Body of pancreas (tissue), 4 donors: ENCODE measurements at places on chromosomes 16 and 17. TPM values are rescaled to one million over a fixed set of nuclear protein-coding genes. Genes with fewer than 3 reads are reported as not detected.

- H3K4me1 ChIP-seq: peaks cover 55% of the 10 kb centered on the region
- H3K27ac ChIP-seq: peak overlapping the region; percentile 49
- no peak overlapping the region for H3K4me3 ChIP-seq
- H3K36me3 ChIP-seq: no peaks in the 10 kb centered on the region
- peak; percentile 57 for DNase-seq
- H3K27me3 ChIP-seq: no peaks in the 10 kb centered on the region
Observed at GRCh38 chr17:17119106-17119505, 76.8 kb downstream of the MPRIP start.

GRCh38 chr17:19486351-19487023 lies 47.2 kb upstream of the SLC47A1 start:
- no peaks in the 10 kb centered on the region for H3K36me3 ChIP-seq
- H3K27me3 ChIP-seq: no peaks in the 10 kb centered on the region
- H3K4me3 ChIP-seq: no peak overlapping the region
- no peaks in the 10 kb centered on the region for H3K4me1 ChIP-seq
- no peak for DNase-seq
- H3K27ac ChIP-seq: no peak overlapping the region

DNA sequence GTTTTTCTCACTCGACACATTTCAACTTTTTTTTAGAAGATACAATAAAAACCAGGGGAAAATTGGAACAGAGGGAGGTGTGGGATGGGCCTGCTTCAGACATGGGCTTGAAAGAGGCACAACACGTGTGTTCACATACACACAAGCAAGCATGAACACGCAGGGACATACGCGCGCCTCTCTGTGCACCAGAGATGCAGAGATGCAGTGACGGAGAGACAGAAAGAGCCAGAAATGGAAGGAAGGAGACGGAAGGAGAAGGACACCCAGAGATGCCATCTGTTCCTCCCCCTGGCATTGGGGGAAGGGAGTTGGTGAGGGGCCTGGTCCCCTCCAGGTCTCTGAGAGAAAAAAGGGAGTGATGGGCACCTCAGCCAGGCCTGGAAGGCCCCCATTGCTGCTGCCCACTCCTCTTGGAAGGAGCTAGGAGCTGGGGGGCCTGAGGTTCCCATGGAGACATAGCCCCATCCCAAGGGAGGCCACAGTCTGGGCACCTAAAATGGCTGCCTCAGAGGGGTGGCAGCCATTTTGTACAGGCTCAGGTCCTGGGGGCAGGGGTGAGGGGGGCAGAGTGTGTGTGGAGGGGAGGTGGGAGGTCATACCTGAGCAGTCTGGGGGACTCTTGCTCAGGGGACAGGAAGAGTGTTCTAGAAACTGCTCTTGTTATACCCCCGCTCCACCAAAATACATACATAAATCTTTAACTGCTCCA lies 3.8 kb upstream of the NEUROD2 start:
- H3K27ac ChIP-seq: no peak overlapping the region
- no peaks in the 10 kb centered on the region for H3K36me3 ChIP-seq
- DNase-seq: no peak
- peaks cover 9% of the 10 kb centered on the region for H3K4me1 ChIP-seq
- H3K27me3 ChIP-seq: no peaks in the 10 kb centered on the region

GRCh38 chr16:46882940-46883307 lies 1.2 kb upstream of the GPT2 start:
- no peaks in the 10 kb centered on the region for H3K36me3 ChIP-seq
- peak overlapping the region; percentile 89 for H3K27ac ChIP-seq
- no peak for DNase-seq
- no peaks in the 10 kb centered on the region for H3K27me3 ChIP-seq
- H3K4me1 ChIP-seq: peaks cover 58% of the 10 kb centered on the region

GRCh38 chr17:61659437-61659836 lies 68.4 kb upstream of the NACA2 start:
- no peaks in the 10 kb centered on the region for H3K36me3 ChIP-seq
- no peak for DNase-seq
- H3K27me3 ChIP-seq: no peaks in the 10 kb centered on the region
- no peak overlapping the region for H3K27ac ChIP-seq
- no peak overlapping the region for H3K4me3 ChIP-seq

- no peaks in the 10 kb centered on the region for H3K36me3 ChIP-seq
- no peak overlapping the region for H3K27ac ChIP-seq
- no peak overlapping the region for H3K4me3 ChIP-seq
Observed at GRCh38 chr17:39134878-39135277, 16.6 kb downstream of the PLXDC1 start.

Gene CYGB
- 9.6 TPM for total RNA-seq

Gene CSH1
- not detected for total RNA-seq

DNA sequence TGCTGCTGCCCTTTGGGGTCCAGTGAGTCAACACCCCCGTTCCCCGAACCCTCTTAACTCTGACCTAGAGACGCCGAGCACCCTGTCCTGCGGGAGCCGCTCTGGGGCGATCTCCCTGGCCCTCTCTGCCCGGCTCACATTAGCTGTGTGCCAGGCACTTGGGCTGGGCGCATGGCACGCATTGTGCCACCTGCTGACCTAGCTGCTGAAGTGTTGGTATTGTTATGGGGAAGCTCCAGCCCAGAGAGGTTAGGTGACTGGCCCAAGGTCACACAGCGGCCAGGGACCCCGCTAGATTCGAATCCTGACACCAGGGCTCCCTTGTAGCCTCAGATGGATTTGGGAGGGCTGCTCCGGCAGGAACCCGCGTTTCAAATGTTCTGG lies 1.1 kb downstream of the HSD17B1 start:
- DNase-seq: peak; percentile 31
- peaks cover 31% of the 10 kb centered on the region for H3K4me1 ChIP-seq
- peak overlapping the region; percentile 53 for H3K4me3 ChIP-seq
- H3K36me3 ChIP-seq: no peaks in the 10 kb centered on the region
- no peaks in the 10 kb centered on the region for H3K27me3 ChIP-seq

Gene KRTAP4-4
- not detected for total RNA-seq

GRCh38 chr17:64780096-64781013 lies 118.2 kb upstream of the SMURF2 start:
- H3K27me3 ChIP-seq: peaks cover 10% of the 10 kb centered on the region
- H3K27ac ChIP-seq: peak overlapping the region; percentile 30
- peak overlapping the region; percentile 9 for H3K4me3 ChIP-seq

- peaks cover 3% of the 10 kb centered on the region for H3K4me1 ChIP-seq
- no peak overlapping the region for H3K27ac ChIP-seq
- no peak overlapping the region for H3K4me3 ChIP-seq
- no peaks in the 10 kb centered on the region for H3K27me3 ChIP-seq
- DNase-seq: no peak
Observed at GRCh38 chr16:55828680-55829079, 4.2 kb downstream of the CES1 start.

Gene NEUROD2
- total RNA-seq: not detected

GRCh38 chr16:49503256-49504022 lies 129.8 kb downstream of the C16orf78 start:
- no peak overlapping the region for H3K27ac ChIP-seq
- H3K4me3 ChIP-seq: no peak overlapping the region
- no peaks in the 10 kb centered on the region for H3K4me1 ChIP-seq
- no peak for DNase-seq
- H3K36me3 ChIP-seq: no peaks in the 10 kb centered on the region
- H3K27me3 ChIP-seq: no peaks in the 10 kb centered on the region

DNA sequence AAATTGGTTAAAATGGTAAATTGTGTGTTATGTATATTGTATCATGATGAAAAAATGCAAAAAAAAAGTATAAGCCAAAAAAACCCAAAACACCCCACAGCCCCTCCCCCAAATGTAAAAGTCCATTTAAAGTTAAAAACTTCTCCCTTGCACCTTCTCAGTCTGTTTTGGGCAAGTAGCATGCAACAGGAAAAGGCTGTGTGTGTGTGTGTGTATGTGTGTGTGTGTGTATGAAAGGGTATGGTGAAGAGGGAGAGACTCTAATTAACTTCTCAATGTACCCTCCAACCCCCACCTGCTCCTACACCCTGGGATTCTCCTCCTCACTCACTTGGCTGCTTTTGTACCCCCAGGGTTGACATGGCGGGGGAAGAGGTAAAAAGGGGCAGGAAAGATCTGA lies 9.2 kb upstream of the GGT6 start:
- H3K4me3 ChIP-seq: no peak overlapping the region
- no peaks in the 10 kb centered on the region for H3K27me3 ChIP-seq
- no peak for DNase-seq
- no peak overlapping the region for H3K27ac ChIP-seq

GRCh38 chr16:23269248-23269953 lies 32.7 kb upstream of the SCNN1B start:
- no peak overlapping the region for H3K27ac ChIP-seq
- no peaks in the 10 kb centered on the region for H3K4me1 ChIP-seq
- H3K4me3 ChIP-seq: no peak overlapping the region
- H3K36me3 ChIP-seq: no peaks in the 10 kb centered on the region
- no peak for DNase-seq

DNA sequence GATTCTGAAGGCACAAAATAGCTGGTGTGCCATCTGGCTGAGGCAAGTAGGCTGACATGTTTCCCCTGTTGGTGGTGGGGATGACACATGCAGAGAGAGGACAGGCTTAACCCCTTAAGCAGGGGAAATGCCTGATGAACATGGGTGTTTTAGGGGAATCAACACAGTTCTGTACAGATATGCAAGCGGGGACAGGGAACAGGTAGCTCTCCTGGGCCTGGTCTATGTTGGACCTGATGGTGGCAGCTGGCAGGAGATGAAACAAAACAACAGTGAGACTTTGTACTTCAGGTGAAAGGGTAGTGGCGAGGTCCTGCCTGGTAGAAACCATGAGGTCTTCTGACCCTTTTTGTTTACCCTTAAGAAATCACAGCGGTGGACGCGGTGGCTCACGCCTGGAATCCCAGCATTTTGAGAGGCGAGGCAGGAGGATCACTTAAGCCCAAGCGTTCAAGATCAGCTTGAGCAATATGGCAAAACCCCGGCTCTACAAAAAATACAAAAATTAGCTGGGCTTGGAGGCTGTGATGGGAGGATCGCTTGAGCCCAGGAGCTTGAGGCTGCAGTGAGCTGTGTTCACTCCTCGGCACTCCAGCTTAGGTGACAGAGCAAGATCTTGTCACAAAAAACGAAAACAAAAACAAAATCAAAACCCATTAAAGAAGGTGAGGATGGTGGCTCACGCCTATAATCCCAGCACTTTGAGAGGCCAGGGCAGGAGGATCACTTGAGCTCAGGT lies 10.5 kb downstream of the OR1F1 start:
- no peaks in the 10 kb centered on the region for H3K36me3 ChIP-seq
- H3K27me3 ChIP-seq: no peaks in the 10 kb centered on the region
- DNase-seq: no peak
- no peak overlapping the region for H3K27ac ChIP-seq

- DNase-seq: no peak
Observed at GRCh38 chr16:51508490-51509212, 357.6 kb upstream of the SALL1 start.

DNA sequence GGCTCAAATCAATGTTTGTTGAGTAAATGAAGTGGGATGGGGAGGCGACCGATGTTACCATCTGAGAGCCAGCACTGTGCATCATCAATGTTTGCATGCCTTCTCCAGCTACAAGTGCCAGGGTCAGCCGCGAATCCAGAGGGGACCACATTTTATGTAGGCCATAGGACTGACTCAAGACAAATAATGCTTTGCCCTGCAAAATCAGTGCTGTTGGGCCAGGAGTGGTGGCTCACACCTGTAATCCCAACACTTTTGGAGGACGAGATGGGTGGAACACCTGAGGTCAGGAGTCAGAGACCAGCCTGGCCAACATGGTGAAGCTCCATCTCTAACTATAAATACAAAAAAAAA lies 53.1 kb upstream of the WSB1 start:
- DNase-seq: no peak
- H3K4me1 ChIP-seq: peaks cover 27% of the 10 kb centered on the region
- H3K27ac ChIP-seq: no peak overlapping the region
- H3K4me3 ChIP-seq: no peak overlapping the region

DNA sequence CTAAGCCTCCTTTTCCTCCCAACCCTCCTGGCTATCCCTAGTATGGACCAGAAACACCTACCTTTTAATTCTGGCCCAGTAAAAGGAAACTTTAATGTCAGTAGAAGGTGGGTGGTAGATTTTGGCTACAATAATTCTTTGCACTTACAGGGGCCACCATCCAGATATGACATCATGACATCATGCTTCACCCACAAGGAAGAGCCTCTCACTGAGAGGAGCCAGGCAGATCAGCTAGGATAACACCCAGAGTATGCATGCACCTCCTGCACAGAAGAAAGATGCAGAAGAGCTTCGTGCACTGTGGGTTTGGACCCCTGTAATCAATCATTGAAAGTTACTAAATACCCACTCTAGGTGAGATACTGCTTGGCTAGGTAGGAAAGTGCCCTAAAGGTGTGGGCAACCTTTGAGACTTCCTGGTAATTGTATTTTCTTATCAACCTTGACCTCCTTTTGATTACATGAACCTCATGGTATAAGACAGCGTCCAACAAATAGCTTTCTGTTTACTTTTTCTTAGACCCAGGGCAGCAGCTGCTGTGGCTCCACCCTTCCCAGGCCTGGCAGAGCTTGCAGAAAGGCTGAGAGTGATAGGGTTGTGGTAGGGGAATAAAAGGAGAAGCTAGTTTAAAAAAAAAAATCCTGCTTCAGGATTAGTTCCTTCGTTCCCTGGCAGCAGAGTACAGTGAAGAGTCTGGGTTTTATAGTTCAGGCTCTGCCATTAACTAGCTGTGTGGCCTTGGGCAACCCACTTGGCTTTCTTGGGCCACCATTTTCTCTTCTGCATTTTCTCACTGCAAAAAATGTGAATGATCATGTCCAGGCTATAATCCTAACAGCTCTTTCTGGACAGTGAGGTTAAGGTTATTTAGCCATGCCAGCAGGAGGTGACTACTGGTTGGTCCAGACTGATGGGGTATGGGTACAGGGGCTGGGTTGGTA lies 6.2 kb downstream of the MAP3K14 start:
- no peak overlapping the region for H3K4me3 ChIP-seq
- DNase-seq: peak; percentile 91
- H3K4me1 ChIP-seq: peaks cover 98% of the 10 kb centered on the region
- H3K27ac ChIP-seq: peak overlapping the region; percentile 97
- no peaks in the 10 kb centered on the region for H3K27me3 ChIP-seq
- no peaks in the 10 kb centered on the region for H3K36me3 ChIP-seq

Gene PRCD
- total RNA-seq: 0.52 TPM

Gene ANKRD40CL
- 1.6 TPM for total RNA-seq

Gene SLC13A2
- 1.8 TPM for total RNA-seq

- DNase-seq: no peak
- no peak overlapping the region for H3K27ac ChIP-seq
- H3K36me3 ChIP-seq: no peaks in the 10 kb centered on the region
- no peak overlapping the region for H3K4me3 ChIP-seq
Observed at GRCh38 chr16:22673421-22673831, 140.5 kb upstream of the HS3ST2 start.
